ENCODE measurements at places on chromosomes 5 and 9. TPM values are rescaled to one million over a fixed set of nuclear protein-coding genes. Genes with fewer than 3 reads are reported as not detected.

The FABP6 gene
- total RNA-seq, result not detected

The ZCCHC7 gene
- total RNA-seq, result 43.9 TPM

The CTXN3 gene
- not detected for total RNA-seq

The HSD17B4 gene
- 79.1 TPM for total RNA-seq

The GABRG2 gene
- not detected for total RNA-seq

The IL13 gene
- total RNA-seq, result not detected

The TLX3 gene
- not detected for total RNA-seq

The TLE1 gene
- 0.49 TPM for total RNA-seq

GRCh38 chr9:135217836-135218235 is 130.4 kb downstream of the OLFM1 start:
- DNase-seq, result no peak

- DNase-seq, result no peak
These were observed 30.1 kb upstream of the SLC12A2 start for GRCh38 chr5:128053291-128053954.

DNA sequence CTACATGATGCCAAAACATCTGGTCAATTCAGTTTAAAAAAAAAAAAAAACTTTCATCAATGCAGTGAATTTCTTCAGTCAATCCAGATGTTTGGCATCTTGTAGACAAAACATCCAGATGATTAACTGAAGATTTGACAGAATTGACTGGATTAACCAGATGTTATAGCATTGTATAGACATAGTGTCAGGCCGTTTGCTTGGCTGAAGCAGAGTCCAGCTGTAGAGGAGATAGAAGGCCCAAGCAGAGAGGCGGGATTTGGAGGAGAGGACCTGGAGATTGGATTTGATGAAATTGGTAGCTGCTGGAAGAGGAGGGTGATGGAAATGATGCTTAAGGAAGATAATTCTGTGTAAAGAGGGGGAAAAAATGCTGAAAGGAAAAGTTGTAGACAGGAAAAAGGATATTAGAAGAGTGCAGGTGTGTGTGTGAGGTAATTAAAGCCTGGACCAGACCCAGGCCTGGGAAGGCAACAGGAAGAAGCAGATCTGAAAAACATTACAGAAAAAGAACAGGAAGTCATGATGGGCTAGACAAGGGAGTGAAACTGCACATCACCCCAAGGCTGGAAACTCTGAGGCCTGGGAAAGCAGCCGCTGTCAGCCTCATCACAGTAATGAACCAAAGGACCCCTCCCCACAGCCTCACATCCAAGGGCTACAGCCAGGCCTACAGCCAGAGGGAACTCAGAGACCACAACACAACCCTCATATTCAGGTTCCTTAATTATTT is 258.3 kb downstream of the CWC27 start:
- no peak for DNase-seq

GRCh38 chr5:76542887-76543690 is 80.1 kb downstream of the F2RL2 start:
- peak; percentile 82 for DNase-seq

DNA sequence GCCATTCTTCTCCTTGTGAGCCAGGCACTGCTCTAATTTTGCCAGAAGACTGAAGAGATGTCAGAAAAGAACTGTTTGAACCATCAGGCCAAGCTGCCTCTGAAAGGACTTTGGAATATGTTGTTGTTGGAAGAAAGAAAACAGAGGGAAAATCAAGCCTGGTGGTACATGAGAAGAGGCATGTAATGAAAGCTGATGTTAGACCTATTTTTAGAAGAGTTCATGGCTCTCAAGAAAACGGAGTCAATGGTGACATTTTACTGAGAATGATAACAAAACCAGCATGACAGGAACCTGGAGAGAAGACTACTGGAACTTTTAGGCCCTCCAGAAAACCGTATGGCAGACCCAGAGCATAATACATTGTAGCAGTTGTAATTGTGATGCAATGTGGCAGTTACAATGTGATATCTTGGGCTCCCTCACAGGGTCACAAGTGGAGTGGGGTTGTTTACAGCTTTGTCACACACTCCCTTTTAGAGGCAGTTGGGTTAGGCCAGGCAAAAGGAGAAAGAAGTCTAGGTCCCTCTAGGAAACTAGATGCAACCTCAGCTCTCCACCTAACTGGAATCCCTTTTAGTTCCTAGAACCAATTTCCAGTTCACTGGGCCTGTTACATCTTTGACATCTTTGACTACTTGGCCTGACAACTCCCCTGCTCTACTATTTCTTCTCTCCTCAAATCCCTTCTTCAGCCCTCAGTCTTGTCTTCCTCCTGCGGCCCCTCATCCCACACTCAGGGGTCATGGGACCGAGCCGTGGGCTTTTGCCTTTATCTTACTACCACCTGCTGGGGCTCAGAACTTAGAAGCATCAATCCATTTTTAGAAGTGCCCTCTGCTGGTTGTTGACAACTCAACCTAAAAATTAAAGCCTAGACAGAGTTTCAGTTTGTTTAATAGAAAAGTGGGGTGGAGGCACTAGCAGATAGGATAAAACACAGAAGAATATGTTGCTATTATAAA is 61.2 kb upstream of the JAK2 start:
- peak; percentile 29 for DNase-seq

GRCh38 chr5:139388198-139388821 is 1.4 kb downstream of the MZB1 start:
- no peak for DNase-seq

DNA sequence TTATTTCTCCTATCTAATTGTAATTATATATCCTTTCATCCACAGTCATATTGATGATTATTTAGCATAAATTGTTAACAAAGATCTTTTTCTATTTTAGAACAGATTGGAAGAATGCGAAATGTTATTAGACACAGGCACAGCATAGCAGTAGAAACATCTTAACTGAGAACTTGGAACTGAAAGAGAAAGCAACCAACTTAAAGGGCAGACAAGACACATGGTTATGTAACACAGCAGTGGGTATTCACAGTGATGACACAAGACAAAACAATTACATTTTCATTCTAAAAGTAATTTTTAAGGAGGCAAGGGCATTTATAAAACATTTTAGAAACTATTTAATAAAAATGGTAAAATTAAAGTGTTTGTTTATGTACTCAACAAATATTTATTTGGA is 57.7 kb upstream of the MEF2C start:
- DNase-seq, result no peak

- no peak for DNase-seq
These were observed 19.4 kb upstream of the FABP6 start for GRCh38 chr5:160209917-160210316.

GRCh38 chr9:135983208-135984071 is 22.3 kb upstream of the UBAC1 start:
- DNase-seq, result no peak

DNA sequence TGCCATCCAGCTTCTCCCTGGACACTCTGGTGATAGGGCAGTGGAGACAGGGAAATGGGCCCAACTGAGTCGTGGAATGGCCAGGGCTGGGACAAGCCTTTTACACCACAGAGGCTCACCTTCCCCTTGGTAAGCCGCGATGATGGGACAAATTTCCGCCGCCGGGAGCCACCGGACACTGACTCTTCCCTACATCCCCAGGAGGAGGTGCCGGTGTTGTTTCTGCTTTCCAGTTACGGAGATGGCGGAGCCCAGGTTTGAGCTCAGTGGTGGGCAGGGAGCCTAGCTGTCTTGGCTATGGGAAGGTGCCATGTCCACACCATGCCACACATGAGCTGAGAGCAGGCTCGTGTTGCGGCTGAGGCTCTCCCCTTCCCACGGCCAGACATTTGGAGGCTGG is 19.9 kb upstream of the WNK2 start:
- no peak for DNase-seq

- DNase-seq, result no peak
These were observed 76.6 kb downstream of the PSD2 start for GRCh38 chr5:139872052-139872766.

DNA sequence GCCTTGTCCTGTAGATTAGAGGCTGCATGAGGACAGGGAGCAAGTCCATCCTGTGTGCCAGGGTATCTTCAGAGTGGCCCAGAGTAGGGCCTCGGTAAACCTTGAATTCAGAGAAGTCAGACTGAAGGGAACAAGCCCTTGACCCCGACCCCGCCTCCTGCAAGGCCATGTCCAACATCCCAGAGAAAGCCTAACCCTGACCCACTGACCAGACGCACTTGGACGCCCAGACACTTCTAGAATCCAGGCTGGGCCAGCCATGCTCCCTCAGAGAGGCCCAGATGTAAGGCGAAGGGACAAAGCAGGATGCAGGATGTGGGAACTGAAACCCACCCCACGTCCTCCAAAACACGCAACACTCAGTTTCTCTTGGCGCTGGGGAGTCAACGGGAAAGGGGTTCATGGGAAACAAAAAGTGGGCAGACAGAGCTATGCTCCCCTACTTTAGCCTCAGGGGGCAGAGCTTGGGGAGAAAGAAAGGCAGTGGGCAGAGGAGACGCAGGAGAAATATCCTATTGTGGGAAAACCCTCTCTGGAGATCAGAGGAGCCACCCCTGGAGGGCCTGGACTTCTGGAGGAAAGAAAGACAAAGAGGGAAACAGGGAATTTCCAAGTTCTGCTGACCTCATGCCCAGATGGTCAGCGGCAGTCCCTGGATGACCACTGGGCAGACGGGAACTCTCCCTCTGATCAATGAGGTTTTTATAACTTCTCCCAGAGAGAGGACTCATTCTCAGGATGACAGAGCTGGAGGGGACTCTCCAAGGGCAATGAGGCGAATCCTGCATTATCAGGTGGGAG is 13.0 kb downstream of the TNIP1 start:
- no peak for DNase-seq

DNA sequence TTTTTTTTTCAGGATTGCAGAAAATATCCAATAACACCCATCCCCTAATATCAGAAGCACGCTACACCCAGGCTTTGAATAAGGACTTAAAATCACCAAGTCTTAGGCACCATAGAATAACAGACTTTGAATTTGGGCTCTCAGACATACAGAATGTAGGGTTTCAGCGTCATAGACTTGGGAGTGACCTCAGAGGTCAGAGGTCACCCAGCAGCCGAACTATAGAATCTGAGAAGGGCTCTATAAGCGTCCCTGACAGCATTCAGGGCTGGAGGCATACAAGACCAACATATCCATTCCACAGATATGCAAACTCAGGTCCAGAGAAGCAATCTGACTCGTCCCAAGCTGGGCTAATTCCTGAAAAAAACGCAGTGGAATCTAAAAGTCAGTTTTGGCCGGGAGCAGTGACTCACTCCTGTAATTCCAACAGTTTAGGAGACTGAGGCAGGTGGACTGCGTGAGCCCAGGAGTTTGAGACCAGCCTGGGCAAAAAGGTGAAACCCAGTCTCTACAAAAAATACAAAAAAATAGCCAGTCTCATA is 34.7 kb downstream of the SLC6A7 start:
- no peak for DNase-seq

DNA sequence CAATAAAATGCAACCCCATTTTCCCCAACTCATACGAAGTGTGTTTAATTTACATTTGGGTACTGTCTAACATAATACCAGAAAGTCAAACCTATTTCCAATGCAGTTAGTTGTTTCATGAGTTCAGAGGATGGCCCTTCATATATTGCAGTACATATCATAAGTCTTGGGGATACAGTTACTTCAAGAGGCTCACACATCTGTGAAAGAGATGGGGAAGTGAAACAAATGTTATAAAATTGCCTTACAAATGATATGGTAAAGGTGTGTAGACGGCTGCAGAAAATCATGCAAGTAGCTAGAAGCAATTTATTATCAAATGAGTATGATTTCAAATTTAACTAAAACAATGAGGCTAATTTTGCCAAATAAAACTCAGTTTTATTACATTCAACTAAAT is 219.0 kb upstream of the CDH12 start:
- DNase-seq, result no peak

- DNase-seq, result no peak
These were observed 252.1 kb downstream of the SMARCA2 start for GRCh38 chr9:2267181-2267745.

GRCh38 chr5:20556115-20556763 is 568.2 kb upstream of the CDH18 start:
- no peak for DNase-seq

- no peak for DNase-seq
These were observed 37.5 kb downstream of the RETREG1 start for GRCh38 chr5:16579142-16579847.

DNA sequence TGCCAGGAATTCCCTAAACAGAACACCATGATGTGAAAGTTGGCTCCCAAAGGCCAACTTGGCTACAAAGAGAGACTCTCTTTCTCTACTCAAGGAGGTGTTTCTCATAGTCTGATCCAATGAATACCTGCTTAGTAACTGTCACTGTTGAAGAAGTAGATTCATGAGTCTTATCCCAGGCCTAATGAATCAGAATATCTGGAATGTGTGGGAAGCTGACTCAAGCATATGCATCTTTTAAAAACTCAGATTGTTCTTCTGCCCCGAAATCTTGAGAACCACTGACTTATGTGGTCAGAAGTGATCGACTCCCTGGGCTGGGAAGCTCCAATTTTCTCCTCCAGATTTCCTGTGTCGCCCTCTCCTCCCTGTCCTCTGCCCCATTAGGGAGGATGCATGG is 345.6 kb downstream of the PLK2 start:
- DNase-seq, result no peak

GRCh38 chr5:10343486-10343885 is 10.0 kb upstream of the MARCHF6 start:
- DNase-seq, result no peak

DNA sequence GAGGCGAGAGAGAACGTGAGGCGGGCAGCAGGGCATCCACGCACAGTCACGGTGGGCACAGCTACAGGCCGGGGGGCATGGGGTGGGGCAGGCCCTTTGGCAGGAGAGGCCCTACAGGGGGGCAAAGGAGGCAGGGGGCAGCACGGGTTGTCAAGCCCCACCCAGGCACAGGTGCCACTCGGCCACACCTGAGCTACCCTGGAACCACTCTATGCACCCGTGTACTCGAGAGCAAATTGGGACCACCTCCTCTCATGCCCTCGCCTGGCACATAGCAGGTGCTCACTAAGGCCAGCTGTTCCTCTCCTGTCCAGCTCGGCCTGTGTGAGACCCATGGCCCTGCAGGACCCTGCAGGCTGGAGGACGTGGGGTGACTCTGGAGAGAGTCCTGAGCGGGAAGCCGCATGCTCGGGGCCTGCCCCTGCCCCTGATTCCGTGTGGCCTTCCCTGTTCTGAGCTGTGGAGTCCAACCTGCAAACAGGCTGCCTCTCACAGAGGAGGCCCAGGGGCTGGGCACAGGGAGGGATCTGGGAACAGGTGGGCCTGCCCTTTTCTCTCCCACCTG is 31.4 kb upstream of the SARDH start:
- no peak for DNase-seq

DNA sequence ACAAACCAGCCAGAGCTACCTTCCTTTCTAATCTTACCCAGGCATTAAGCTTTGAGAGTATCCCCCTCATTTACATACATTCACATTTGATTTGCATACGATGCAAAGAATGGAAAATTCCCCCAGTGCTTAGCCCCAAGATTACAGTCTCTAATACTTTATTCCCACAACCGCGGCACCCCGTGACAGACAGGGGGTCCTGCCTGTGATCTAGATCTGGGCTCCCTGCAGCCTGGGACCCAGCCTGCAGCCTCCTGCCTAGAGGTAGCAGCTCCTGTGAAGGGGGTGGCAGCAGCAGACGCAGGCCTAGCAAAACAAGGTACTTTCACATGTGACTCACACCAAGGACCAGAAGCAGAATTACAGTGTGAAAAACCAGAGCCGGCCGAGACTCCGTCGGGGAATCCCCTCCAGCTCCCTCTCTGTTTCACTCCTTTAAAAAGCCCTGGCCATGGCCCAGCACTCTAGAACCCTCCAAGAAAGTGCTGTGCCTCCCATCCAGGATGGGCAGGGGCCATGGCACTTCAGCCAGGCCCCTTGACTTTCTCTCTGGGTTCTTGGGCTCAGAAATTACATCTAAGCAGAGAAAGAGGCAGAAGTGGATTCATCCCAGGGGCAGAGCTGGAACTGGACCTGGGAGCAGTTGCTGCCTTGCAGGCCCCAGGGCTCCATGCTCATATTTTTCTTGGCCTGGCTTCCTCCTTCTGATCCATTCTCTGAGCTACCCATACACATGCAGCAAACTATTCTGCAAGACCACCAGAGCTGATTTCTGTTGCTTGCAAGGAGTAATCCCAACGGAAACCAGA is 14.0 kb upstream of the TCF7 start:
- DNase-seq, result peak; percentile 79
